ENCODE measurements at places on chromosomes 6 and 20.
A peak's percentile ranks its signal among the peaks of the same experiment; 100 is the strongest.

GRCh38 chr6:129748212-129748900 lies 38.4 kb upstream of the ARHGAP18 start:
- peak; percentile 30 for DNase-seq

DNA sequence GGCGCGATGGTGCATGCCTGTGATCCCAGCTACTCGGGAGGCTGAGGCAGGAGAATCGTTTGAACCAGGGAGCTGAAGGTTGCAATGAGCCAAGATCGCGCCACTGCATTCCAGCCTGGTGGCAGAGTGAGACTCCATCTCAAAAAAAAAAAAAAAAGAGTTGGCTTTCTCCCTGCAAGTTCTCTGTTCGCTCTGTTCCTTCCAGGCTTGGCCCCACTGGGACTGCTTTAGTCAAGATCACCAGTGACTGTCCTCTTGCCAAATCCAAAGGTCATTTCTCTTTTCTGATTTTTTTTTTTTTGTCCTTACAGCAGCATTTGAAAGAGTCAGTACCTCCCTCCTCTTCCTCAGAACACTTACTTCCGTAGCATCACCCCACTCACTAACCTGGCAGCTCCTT lies 10.8 kb upstream of the GNRH2 start:
- no peak for DNase-seq

- no peak for DNase-seq
These were observed 30.9 kb upstream of the SMOC2 start for GRCh38 chr6:168410035-168410434.

DNA sequence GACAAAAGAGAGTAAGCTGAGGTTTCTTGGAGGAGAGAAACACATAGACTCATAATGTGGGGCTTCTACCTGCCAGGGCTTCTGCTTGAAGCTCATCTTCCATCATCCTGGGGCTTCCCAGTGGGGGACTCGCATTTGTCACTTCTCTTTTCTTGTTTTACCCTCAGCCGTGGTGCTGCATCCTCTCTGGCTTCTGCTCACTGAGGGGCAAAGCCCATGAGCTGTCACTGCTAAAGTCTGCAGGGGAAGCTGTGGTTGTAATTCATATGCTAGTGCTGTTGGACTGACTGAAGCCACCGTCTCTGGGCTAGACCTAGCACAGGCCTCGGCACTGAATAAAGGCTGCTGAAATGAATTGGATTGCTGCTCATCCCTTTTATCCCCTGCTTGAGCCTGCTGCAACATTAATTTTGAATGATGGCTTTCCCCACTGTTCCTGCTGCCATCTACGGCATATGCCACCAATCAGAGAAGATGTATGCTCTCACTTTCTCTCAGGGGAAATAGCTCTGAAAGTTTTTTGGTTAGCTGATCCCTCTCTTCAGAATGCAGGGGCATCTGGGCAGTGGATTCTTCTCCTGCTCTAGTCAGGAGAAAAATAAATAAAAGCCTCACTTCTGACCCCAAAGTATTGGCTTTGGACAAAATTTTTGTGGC lies 568.4 kb upstream of the MAP3K7 start:
- DNase-seq, result no peak

GRCh38 chr20:50837532-50838321 lies 42.9 kb downstream of the BCAS4 start:
- no peak for DNase-seq

- DNase-seq, result no peak
These were observed 8.7 kb downstream of the NUDT3 start for GRCh38 chr6:34383656-34384320.

- DNase-seq, result peak; percentile 38
These were observed 6.5 kb downstream of the TGM6 start for GRCh38 chr20:2387180-2387577.

- peak; percentile 5 for DNase-seq
These were observed 50.3 kb upstream of the PREP start for GRCh38 chr6:105452924-105453756.

GRCh38 chr6:168048724-168049025 lies 30.3 kb downstream of the FRMD1 start:
- DNase-seq, result no peak

DNA sequence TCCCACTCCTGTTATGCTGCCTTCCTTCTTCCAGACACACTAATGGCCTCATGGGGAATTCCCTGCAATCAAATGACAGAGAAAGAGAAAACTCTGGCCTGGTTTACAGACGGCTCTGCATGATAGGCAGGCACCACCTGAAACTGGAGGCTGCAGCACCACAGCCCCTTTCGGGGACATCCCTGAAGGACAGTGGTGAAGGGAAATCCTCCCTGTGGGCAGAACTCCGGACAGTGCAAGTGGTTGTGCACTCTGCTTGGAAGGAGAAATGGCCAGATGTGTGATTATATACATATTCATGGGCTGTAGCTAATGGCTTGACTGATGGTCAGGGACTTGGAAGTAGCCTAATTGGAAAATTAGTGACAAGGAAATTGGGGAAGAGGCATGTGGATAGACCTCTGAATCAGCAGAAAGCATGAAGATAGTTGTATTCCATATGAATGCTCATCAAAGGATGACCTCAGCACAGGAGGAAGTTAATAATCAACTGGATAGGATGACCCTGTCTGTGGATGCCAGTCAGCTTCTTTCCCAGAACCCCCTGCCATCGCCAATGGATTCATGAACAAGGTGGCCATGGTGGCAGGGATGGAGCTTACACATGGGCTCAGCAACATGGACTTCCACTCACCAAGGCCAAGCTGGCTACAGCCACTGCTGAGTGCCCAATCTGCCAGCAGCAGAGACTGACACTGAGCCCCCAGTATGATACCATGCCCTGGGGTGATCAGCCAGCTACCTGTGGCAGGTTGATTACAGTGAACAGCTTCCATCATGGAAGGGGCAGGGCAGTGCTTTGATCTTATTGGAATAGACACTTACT lies 44.5 kb upstream of the VSX1 start:
- DNase-seq, result no peak

DNA sequence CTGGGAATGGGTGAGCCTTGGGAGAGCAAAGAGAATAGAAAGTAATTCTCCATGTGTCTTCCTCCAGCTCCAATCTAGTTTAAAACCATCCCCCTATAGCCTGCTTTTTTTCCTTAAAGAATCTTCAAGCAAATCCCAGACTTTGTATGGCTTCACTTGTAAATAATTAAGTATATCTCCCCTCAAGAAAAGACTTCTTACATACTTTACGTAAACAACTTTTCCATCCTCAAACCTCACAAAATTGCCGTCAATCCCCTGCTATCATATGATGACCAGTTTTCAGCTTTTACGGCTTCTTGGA lies 88.5 kb upstream of the PHACTR3 start:
- no peak for DNase-seq

- no peak for DNase-seq
These were observed 50.7 kb upstream of the TOX2 start for GRCh38 chr20:43863821-43864544.

GRCh38 chr6:78188891-78189290 lies 536.1 kb downstream of the MEI4 start:
- no peak for DNase-seq

GRCh38 chr6:141103246-141103645 lies 1029.5 kb upstream of the GJE1 start:
- DNase-seq, result no peak

GRCh38 chr20:2640260-2640659 lies 12.2 kb upstream of the NOP56 start:
- no peak for DNase-seq

GRCh38 chr6:122787721-122788120 lies 1.3 kb upstream of the SMPDL3A start:
- no peak for DNase-seq

DNA sequence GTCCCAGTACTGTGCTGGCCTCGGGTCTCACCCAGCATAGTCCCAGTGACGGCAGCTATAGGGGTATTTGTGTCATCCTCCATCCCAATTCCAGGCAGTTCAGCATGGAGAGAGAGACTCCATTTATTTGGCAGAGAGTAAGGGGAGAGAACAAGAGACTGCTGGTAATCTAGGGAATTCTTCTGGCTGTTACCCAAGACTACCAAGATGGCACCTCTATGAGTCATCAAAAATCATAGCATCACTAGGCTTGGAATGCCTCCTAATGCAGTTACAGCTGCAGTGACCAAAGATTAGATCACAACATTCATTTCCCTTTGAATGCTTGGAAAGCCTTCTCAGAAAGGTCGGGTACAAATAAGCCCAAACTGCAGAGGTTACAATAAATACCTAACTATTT lies 660.4 kb upstream of the FLRT3 start:
- no peak for DNase-seq

DNA sequence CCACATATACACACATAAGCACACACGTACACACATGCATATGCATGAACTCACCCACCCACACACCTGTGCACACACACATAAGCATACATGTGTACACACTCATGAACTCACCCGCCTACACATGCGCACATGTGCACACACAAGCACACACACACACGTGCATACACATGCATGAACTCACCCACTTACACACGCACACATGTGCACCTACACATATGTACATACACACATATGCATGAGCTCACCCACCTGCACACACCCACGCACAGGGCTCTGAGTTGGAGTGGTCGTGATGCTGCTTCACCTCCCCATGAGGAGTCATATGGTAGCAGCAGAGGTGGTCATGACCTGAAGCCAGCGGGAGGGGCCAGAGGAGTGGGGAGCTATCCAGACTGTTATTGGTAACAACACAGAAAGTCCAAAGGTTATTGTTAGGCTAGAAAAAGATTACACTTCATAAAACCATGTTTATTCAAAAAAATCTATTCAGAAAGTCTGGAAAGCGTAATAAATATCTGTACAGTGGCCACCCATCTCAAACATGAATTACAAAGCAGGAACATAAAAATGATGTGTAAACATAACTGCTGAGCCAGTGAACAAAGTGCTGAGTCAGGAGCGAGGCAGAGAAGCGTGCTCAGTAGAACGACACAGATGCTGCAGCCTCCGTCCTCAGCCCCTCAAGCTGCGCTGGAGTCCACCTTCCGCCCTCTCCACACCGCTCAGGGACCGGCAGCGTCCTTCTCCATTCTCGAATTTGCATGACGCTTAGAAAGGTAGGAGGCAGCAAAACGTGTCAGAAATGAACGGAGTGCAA lies 26.4 kb upstream of the MPC1 start:
- no peak for DNase-seq

DNA sequence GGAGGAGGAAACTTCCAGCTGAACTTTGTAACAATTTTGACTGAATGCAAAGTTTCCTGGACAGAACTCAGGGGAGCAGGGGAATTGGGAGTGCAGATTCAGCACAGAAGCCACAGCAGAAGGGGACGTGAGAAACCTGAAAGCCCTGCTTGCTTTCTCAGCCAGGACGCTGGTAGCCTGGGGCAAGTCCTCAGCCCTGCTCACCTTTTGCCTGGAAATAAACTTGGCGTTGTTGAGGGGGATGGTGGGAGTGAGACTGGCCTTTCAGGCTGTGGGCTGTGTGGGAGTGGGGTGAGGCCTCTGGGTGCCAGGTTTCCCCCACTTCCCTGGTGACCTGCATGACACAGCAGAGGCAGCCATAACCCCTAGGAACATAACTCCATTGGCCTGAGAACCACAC lies 238.1 kb upstream of the HS3ST5 start:
- no peak for DNase-seq

DNA sequence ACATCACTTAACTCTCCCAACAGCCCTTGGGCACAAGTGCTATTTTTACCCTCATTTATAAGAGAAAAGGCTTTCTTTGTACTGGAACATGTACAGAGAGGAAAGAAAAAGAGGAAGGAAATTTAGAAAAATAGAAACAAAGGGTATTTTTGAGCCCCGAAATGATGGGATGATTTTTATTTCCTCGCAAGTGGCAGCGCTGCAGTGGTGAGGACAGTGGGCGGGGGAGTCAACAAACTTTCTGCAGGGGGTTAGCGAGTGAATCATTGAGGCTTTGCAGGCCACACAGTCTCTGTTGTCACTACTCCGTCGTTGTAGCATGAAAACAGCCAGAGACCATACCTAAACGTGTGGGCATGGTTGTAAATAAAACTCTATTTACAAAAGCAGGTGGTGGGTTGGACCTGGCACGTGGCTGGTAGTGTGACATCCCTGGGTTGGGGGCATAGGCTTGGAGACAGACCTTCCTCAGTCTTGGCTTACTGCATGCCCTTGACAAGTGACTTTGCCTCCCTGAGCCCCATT lies 25.5 kb upstream of the OCSTAMP start:
- DNase-seq, result no peak

DNA sequence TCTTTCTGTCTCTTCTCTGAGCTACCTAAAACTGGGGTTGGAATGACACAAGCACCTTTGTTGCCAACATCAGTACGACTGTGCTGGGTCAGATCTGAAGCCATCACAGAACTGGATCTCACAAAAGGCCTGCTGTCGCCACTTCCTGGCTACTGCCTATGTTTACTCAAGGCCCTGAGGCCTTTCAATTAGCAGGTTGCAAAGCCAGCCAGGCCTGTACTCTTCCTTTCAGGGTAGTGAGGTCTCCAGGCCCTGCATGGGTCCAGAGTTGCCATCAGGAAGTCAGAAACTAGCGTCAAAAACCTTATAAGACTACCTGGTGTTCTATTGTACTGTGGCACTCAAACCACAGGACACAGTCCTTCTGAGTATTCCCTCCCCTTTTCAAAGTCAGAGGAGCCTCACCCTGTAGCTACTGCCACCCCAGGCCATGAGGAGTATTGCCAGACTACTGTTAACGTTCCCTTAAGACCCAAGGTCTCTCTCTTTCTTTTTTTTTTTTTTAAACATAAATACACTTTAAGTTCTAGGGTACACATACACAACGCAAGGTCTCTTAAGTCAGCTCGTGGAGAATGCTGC lies 937.4 kb upstream of the GJE1 start:
- no peak for DNase-seq

GRCh38 chr6:89144354-89144906 lies 1.4 kb upstream of the PM20D2 start:
- DNase-seq, result no peak

- no peak for DNase-seq
These were observed 76.2 kb downstream of the CDH26 start for GRCh38 chr20:60034231-60035110.

GRCh38 chr6:19731282-19731681 lies 105.9 kb upstream of the ID4 start:
- no peak for DNase-seq

DNA sequence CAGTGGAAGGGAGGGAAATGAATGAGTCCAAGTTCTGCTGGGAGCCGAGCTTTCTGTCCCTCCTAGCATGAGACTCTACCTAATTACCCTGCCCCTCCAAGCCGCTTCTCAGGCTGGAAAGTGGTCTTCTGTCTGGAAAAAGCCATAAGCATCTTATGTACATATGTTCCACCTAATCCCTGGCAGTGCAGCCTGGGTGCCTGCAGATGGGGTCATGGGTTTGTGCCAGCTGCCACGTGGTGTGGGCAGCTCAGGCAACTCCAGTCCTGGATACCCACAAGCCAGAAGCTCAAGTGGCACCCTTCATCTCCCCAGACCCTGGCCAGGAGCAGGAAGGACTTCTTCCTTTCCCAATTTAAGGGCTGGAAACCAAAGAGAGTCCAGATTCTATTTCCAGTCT lies 253.1 kb downstream of the LY86 start:
- no peak for DNase-seq

- no peak for DNase-seq
These were observed 66.9 kb downstream of the TOX2 start for GRCh38 chr20:43981540-43981939.

DNA sequence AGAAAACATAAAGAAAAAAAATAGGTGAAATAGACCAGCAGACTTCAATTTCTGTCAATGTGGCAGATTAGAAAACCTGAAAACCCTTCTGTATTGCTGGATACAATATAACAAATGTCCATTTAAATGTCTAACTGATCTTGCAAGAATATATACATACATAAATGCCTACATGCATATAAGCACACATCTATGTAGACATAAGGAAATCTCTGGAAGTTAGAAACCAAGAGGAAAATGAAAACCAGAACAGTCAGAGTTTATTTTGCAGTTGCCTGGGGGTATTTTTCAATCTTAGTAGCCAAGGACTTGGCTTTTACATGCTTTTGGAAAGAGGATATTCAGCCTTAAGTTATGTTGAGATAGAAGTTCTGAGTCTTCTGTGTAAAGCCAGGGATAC lies 184.0 kb downstream of the RPS12 start:
- DNase-seq, result no peak
